ENCODE measurements at places on chromosomes 2 and 18.
A peak's percentile ranks its signal among the peaks of the same experiment; 100 is the strongest.

DNA sequence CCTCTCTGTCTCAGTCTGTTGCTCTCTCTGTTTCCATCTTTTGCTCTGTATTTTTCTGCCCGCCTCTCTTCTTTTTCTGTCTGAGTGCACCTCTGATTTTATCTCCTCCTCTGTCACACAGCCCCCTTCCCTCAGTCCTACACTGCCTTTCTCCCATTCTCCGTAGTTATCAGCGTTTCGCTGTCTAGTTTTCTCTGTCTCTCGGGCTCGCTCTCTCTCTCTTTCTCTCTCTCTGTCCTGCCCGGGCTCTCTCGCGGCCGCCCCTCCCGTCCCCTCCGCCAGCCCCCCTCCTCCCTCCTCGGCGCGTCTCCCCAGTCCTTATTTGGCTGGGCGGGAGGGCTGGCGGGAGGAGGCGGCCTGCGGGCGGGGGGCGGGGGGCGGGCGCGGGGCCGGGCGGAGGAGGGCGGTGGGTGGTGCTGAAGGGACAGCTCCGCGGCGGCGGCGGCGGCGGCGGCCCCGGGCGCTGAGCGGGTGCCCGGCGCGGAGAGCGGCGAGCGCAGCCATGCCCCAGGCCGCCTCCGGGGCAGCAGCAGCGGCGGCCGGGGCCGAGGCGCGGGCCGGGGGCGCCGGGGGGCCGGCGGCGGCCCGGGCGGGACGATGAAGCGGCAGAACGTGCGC, at the start of gene KCNK3:
Gene KCNK3, plus strand, starts transcription at position 444 of the 618 bp plus-strand sequence. Its CDS starts 154 bp downstream, at position 598.
- peak; percentile 53 for DNase-seq

DNA sequence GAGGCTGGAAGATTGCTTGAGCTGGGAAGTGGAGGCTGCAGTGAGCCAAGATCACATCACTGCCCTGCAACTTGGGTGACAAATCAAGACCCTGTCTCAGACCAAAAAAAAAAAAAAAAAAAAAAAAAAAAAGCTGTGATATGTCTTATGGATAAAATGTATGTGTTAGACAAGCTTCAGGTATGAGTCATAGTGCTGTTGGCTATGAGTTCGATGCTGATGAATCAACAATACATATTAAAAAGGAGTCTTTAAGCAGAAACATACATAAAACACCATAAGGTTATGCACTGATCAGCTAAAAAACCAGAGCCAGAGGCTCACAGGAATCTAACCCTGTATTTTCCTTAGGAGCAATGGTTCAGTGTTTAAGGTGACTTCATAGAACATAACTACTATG, 332.3 kb downstream of the NCKAP5 start:
- DNase-seq: no peak

GRCh38 chr2:25615386-25615785, 58.0 kb downstream of the DTNB start:
- DNase-seq: no peak

DNA sequence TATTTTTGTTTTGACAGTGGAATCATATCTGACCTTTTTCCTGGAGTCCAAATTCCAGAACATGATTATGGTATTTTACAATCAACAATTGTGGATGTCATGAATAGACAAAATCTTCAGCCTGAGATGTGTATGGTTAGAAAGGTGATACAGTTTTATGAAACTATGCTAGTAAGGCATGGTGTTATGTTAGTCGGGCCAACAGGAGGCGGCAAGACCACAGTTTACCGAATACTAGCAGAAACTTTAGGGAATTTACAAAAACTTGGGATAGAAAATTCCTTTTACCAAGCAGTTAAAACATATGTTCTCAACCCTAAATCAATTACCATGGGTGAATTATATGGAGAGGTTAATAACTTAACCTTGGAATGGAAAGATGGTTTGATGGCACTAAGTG, 137.0 kb downstream of the DNAH6 start:
- DNase-seq: no peak

DNA sequence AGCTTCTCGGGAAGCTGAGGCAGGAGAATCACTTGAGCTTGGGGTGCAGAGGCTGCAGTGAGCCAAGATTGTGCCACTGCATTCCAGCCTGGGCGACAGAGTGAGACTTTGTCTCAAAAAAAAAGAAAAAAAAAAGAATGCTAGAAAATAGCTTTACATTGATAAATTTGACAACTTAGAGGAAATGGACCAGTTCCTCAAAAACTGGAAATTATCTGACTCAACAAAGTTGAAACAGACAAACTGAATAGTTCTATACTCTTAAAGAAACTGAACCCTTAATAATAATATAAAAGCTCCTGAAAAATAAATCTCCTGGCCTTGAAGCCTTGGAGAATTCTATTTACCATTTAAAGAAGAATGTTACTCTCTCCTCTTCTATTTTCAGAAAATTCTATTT, 151.0 kb upstream of the BCL2L11 start:
- DNase-seq: no peak

DNA sequence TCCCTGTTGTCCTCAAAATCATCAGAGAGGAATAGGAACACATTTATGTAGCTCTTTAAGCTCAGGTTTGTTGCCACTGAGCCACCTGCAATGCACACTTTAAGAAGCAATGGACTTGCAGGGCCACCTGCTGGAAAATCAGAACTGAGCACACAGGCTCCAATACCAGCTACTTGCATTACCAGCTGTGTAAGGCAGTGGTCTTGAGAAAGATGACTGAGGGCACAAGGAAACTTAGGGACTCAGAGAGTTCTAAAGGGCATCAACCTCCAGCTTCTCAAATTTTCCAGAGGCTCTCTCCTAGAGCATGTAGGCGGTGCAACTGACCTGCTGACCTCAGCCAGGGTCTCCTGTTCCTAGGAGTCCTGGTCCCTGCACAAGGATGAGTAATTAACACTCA, 2.5 kb upstream of the CNDP2 start:
- no peak for DNase-seq

GRCh38 chr2:61978522-61978921, 73.0 kb downstream of the COMMD1 start:
- no peak for DNase-seq

DNA sequence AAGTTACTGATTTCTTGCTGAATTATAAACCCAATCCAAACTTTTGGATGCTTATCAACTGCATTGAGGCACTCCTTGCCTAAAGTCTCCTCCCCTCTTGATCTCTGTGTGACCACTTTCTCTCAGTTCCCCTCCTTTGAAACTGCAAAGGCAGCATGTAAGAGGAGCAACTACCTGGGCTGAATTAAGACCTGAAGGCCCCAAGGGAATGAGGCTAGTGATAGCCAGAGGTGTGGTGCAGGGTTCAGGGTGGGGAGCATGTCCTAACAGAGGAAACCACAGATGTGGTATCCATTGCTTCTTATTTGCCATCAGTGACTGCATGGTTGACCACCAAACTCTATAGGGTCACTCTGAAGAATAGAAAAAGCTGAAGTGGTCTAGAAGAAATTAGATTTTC, 557.9 kb downstream of the TNS1 start:
- no peak for DNase-seq

GRCh38 chr18:49201464-49201863, 250.7 kb upstream of the SMAD7 start:
- DNase-seq: no peak

- no peak for DNase-seq
These were observed 466.4 kb downstream of the TDRD15 start for GRCh38 chr2:21590026-21590690.

DNA sequence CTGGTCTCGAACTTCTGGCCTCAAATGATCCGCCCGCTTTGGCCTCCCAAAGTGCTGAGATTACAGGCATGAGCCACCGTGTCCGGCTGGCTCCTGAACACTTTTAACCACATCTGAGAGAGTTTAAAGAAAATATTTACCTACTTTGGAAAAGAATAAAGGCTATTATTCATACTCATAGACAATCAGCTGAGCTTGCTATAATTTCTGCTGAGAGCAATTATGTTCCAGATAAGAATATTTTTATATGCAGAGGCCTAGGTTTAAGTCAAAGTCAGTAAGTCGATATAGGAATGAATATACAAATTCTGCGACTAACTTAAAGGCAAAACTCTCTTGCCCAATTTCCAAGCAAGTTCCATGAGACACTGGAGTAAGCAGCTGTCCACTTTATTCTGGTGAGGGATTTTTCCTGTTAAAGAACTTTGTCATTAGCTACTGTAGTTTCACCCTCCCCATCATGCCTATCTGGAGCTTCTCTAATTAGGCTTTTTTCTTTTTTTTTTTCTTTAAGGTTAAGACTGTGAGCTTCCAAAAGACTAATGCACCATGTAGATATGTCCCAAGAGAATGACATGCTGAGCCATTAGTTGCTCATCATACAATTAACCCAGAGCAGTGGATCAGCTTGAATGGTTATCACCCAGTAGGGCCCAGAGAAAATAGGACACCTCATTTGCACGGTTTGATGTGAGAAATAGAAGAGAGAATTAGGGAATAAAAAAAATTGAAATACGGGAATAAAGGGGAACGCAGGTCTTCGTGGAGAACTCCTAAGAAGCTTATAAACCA, 260.1 kb downstream of the KCNE4 start:
- DNase-seq: no peak

- no peak for DNase-seq
These were observed 18.0 kb upstream of the PDE1A start for GRCh38 chr2:182444806-182445205.

DNA sequence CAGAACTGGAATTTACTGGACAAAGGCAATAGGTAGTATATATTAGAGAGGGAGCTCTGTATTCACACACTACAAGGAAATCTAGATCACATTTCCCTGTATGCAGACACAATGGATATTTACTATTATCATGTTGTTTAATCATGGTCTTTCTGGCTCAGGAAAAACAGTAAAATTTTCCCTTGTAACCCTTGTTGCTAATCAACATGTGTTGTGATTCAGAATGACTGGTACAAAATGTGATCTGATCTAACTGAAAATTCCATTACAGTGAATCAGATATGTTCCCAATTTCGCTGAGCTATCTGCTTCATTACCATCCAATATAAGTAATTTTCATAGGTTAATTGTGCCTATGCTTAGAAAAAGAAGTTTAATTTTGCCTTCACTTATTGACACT, 1109.7 kb downstream of the LRP1B start:
- peak; percentile 55 for DNase-seq

All from RWPE1 (cell line).